Dermis microvascular lymphatic vessel endothelial cell (primary cell): ENCODE measurements at places on chromosomes 12 and 14. TPM values are rescaled to one million over a fixed set of nuclear protein-coding genes. Genes with fewer than 3 reads are reported as not detected.

Gene PPP1R36
- total RNA-seq = 0.38 and 0.39 TPM in 2 replicates

DNA sequence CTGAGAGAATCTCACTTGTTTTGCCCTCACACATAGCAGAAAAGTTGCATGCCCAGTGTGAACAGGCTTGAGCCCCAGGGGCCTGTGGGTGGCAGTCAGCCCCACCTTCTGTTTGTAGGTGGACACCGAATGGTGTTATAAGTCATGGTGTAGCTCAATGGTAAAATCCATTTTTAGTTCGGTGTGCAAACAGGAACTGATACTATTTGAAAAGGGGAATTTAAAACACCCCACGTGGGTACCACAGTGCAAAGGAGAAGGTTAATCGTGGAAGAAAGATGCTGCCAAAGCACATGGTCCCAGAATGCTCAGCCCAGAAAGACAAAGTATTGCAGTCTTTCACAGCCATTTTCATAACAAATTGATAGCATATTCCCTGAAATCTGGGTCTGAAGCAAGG is 71.8 kb upstream of the GZMB start:
- no peak for DNase-seq

DNA sequence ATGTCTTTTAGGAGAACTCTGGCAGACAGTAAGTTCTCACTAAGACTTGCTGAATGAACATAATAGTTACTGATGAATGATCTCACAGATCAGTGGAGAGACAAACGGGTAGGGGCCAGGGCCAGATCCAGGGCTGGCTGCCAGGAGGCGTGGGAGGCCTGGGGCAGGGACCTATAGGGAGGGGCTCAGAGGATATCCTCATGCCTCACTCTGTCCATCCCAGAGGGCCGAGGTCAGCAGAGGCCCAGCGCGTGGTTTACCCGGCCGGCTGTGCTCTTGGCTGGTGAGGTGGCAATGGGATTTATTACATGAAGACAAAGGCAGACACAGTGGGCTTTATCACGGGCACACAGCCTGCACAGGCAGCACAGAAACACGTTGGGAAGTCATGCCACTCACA is 85.4 kb downstream of the CHGA start:
- peak; percentile 68 for DNase-seq

DNA sequence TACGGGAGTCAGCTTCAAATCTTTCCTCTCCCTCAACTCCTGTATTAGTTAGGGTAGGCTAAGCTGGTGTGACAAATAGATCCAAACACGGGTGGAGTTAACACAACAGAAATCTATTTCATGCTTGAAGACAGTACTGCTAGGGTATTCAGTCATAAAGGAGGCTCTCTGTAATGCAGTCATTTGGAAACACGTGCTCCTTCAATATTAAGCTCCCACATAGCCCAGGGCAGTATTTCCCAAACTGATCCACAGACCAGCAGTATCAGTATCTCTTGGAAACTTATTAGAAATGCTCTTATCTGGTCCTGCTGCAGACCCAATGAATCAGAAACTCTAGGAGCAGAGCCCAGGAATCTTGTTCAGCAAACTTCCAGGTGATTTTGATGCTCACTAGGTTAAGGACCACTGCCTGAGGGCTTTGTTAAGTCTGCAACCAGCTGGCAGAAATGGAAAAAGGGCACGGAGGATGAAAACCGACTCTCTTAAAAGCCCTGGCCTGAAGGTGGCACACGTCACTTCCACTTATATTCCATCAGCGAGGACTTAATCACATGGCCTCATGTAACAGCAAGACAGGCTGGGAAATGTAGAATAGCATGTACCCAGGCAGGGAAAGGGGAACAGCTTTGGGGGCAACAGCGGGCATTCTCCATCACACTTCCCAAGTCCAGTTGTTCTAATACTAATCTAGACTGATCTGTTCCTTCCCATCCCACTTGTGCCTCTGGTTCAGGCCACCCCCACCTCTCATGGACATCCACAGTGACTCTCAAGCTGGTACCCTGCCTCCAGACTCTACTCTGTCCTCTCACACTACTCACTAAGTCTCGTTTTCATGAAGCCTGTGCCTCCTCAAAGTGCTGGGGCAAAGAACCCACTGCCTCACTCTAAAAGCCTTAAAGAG is 38.2 kb upstream of the RIC8B start:
- DNase-seq = peak; percentile 34

GRCh38 chr14:104100171-104101085 is 14.9 kb downstream of the ASPG start:
- DNase-seq = no peak

- no peak for DNase-seq
These were observed 465.4 kb upstream of the MDGA2 start for GRCh38 chr14:48140804-48141203.

- no peak for DNase-seq
These were observed 83.5 kb upstream of the COCH start for GRCh38 chr14:30790827-30791226.
